SK-N-SH (cell line): ENCODE measurements at places on chromosomes 11 and 22. TPM values are rescaled to one million over a fixed set of nuclear protein-coding genes. Genes with fewer than 3 reads are reported as not detected.

The CDC42EP2 gene
- polyA plus RNA-seq, result 5.1 and 8.1 TPM in 2 replicates

DNA sequence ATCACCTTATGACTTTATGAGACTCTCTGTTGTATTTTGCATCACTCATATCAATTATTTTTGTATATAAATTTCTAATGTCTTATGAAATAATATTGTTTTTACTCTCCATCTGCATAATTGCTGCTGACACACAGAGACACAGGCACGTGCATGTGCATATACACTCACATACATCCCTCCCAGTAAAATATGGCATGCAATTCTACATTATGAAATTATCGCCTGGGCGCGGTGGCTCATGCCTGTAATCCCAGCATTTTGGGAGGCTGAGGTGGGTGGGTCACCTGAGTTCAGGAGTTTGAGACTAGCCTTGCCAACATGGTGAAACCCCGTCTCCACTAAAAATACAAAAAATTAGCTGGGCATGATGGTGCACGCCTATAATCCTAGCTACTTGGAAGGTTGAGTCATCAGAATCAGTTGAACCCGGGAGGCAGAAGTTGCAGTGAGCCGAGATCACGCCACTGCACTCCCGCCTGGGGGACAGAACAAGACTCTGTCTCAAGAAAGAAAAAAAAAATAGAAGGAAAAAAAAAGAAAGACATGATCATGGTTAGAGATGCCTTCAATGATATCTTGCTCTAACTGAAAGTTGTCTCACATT is 96.7 kb upstream of the LUZP2 start:
- no peak overlapping the region for H3K4me3 ChIP-seq
- DNase-seq, result no peak
- no peaks in the 10 kb centered on the region for H3K27me3 ChIP-seq
- H3K27ac ChIP-seq, result no peak overlapping the region
- H3K4me1 ChIP-seq, result no peaks in the 10 kb centered on the region

GRCh38 chr11:127074151-127074761 is 73.7 kb upstream of the KIRREL3 start:
- H3K4me1 ChIP-seq, result peaks cover 3% of the 10 kb centered on the region; the same call in 1 of the 2 replicates
- no peaks in the 10 kb centered on the region for H3K36me3 ChIP-seq
- no peak overlapping the region for H3K4me3 ChIP-seq
- DNase-seq, result peak; percentile 36
- H3K27me3 ChIP-seq, result peaks cover 17% of the 10 kb centered on the region
- H3K27ac ChIP-seq, result no peak overlapping the region

GRCh38 chr11:132904607-132905006 is 627.7 kb downstream of the OPCML start:
- no peak for DNase-seq
- H3K27me3 ChIP-seq, result no peaks in the 10 kb centered on the region
- no peak overlapping the region for H3K4me3 ChIP-seq
- no peak overlapping the region for H3K27ac ChIP-seq
- H3K4me1 ChIP-seq, result no peaks in the 10 kb centered on the region

GRCh38 chr11:63738720-63739360 is 29.7 kb downstream of the ZFTA start:
- H3K4me3 ChIP-seq, result no peak overlapping the region; the same call in 1 of the 2 replicates
- H3K36me3 ChIP-seq, result peaks cover 3% of the 10 kb centered on the region
- no peaks in the 10 kb centered on the region for H3K27me3 ChIP-seq

GRCh38 chr11:77029829-77030228 is 4.4 kb upstream of the B3GNT6 start:
- H3K27me3 ChIP-seq, result no peaks in the 10 kb centered on the region
- no peaks in the 10 kb centered on the region for H3K4me1 ChIP-seq
- DNase-seq, result no peak
- no peak overlapping the region for H3K27ac ChIP-seq

DNA sequence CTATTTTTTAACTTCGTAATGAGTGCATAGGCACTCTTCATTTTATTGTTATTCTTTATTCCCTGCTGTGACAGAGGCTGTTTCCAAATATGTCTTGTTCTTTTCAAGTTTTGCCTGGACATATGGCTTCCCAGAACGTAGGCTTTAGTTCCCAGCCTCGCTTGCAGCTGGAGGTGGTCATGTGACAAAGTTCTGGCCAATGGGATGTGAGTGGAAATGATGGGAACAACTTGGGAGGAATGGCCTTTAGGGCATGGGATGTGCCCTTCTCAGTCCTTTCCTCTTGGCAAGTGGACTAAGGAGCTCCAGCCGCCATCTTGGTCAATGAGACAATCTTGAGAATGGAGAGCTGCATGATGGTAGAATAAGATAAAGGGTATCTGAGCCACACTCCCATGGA is 70.8 kb upstream of the EIF3D start:
- no peaks in the 10 kb centered on the region for H3K4me1 ChIP-seq
- H3K27me3 ChIP-seq, result peaks cover 15% of the 10 kb centered on the region
- no peak overlapping the region for H3K4me3 ChIP-seq
- no peaks in the 10 kb centered on the region for H3K36me3 ChIP-seq
- DNase-seq, result no peak

DNA sequence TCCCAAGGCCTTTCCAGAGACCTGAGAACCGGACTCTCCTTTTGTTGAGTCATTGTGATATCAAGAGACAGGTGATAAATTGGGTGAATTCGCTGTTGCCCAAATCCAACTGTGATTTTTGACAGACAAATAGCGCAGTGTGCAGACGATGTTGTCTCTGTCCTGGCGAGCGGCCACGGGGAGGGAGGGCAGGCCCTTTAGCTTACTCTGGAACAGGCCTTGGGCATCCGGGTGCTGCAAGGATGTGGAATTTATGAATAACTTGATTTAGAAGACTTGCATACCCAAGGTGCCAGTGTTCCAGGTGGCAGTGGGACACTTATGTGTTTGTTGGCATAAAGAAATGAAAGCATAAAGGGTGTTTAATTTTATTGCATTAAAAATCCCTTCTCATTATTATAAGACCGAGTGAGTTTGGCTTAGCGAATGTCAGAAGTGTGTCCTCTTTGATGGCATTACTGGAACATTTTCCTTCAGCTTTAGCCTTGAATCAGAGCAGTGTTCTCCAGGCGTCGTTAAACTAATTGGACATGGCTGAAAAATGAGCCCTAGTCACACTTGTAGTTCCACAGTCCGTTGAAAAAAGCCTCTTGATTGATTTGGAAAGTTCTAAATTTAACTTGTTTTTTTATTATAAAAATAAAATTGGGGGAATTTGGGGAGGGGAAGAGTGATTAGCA is 9.4 kb downstream of the LDLRAD3 start:
- H3K36me3 ChIP-seq, result no peaks in the 10 kb centered on the region
- peaks cover 22% of the 10 kb centered on the region for H3K4me1 ChIP-seq
- H3K27me3 ChIP-seq, result no peaks in the 10 kb centered on the region
- peak; percentile 56 for DNase-seq
- H3K27ac ChIP-seq, result peak overlapping the region; percentile 71
- H3K4me3 ChIP-seq, result no peak overlapping the region
